Posterior vena cava (tissue), 2 donors: ENCODE measurements at places on chromosomes 6 and 20. TPM values are rescaled to one million over a fixed set of nuclear protein-coding genes. Genes with fewer than 3 reads are reported as not detected.

The ENTPD6 gene
- total RNA-seq, result 48.5 TPM

The ADGRF1 gene
- total RNA-seq, result not detected

The HLA-DMA gene
- 16.1 TPM for total RNA-seq

The DYNLT2 gene
- total RNA-seq, result 1.1 TPM

The GLP1R gene
- not detected for total RNA-seq

The C6orf15 gene
- not detected for total RNA-seq

The PKHD1 gene
- total RNA-seq, result not detected

The NDUFAF4 gene
- total RNA-seq, result 34.9 TPM

The BPIFB4 gene
- total RNA-seq, result not detected
